ENCODE measurements at places on chromosomes 11 and 22.

GRCh38 chr11:125952559-125952958 is 6.7 kb downstream of the VSIG10L2 start:
- DNase-seq, result no peak

DNA sequence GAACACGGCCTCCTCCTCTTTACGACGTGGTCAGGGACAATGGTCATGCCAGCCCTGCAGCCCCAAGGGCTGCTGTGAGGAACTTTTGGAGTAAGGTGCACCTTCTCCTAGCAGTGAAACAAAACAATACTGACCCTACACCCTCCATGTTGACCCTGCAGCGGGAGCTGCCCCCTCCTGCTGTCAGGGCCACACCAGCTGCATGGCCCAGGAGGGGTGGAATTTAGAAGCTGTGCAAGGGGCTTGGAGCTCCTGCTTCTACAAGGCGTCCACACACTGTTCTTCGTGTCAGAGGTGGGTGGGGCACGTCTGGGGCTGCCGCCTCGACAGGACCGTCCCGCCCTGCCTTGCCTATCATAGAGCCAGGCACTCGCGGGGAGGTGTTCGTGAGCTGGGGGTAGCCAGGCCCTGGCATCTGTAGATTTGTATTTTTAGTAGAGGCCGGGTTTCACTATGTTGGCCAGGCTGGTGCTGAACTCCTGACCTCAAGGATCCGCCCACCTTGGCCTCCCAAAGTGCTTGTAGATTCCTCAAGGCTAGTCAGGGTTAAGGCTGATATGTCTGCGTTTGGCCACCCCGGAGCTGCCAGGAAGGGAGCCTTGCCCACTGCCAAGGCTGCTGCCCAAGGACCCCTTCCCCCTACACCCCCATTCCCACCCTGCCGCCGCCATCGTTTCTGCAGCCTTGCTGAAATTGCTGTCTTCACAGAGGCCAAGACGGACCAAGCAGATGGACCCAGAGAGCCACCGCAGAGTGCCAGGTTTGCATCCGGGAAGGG is 15.9 kb downstream of the INCENP start:
- DNase-seq, result no peak

- no peak for DNase-seq
Measured at GRCh38 chr11:23542189-23542588, 681.9 kb upstream of the CCDC179 start.

- no peak for DNase-seq
Measured at GRCh38 chr11:26951809-26952515, 42.0 kb upstream of the FIBIN start.

- DNase-seq, result no peak
Measured at GRCh38 chr11:28599656-28600055, 491.5 kb downstream of the METTL15 start.

DNA sequence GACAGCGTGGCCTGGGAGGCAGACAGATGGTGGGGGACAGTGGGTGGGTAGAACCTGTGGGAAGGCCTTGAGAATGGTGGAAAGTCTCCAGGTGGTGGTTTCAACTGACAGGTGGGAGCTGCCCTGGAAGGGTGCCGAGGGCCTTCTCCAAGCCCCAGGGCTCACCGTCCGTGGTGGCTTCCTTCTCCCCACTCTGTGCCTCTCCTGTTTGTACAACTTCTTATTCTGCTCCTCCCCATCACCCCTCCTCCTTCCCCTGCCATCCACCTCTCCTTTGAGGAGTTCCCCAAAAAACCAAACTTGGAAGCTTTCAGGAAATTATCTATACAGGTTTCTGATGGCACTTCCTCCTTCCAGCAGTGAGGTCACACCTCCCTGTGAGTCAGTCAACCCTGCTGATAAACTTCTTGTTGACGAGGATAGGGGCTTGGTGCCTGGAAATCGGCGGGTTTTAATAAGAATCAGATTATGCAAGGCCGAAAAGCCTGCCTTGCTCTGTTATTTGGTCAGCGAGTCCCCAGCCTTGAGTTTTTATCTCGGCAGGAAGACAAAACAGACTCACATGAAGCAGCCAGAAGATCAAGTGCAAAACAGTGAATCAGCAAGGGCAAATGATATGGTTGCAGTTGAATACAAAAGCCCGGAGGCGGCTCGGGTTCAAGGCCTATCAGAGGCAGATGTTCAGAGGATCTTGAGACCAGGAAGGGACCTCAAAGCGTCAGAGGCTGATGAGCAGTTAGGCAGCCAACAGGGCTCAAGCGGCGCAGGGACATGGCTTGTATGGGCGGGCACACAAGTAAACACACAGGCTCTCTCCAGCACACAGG is 9.5 kb upstream of the ST3GAL4 start:
- DNase-seq, result peak; percentile 17

- no peak for DNase-seq
Measured at GRCh38 chr22:39078329-39078728, 1.3 kb downstream of the APOBEC3G start.

DNA sequence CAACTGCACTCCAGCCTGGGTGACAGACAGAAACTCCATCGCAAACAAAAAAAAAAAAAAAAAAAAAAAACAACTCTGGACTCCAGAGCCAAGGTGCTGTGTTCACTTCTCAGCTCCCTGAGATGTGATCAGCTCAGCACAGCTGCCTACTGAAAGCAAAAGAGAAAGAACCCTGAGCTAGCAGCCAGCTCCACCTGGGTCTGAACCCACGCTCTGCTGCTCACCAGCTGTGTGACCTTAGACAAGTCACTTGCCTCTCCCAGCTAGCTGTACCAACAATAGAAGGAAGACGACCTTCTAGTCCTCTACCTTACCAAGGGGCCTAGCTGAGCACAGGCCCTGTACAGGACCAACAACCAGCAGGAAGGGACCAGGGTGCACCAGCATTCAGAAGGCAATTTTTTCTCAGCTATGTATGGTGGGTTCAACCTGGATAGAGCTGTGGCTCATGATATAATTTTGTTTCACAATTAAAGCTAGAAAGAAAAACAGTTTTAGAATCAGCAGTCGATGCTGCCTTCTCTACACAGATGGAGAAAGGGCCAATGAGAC is 3.8 kb downstream of the DGCR2 start:
- no peak for DNase-seq

- no peak for DNase-seq
Measured at GRCh38 chr11:5722622-5723021, 13.6 kb upstream of the OR56B1 start.

DNA sequence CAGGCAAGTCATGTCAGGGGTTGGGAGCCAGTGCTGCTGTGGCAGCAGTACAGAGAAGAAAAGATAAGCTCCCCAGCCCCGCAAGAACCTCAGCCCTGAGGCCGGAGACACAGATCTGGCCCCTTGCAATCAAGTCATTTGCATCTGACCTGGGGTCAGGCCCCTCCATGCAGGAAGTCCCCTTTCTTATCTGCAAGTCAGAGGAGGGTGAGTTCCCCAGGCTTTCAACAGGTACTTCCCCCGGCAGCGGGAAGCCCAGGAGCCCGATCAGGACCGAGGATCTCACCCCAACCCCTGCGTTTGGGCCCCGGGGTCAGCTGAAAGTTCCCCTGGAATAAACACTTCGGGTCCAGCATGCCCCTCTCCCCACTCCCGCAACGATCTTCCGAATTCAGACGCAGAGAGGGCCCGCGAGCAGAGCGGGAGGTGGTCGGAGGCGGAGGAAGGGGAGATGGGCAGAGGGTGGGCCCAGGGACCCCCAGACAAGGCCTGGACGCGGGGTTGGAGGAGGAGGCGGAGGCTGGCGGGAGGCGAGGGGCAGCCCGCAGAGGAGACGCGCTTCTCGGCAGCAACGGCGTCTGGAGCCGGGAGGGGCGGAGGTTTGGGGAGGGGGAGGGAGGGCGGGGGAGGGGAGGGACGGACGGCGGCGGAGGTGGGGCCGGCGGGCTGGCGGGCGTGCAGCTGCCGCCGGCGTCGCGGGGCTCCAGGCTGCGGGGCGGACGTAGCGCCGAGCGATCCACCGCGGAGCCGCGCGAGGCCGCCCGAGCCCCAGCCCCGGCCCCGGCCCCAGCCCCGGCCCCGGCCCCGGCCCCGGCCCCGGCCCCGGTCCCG is at the start of gene TSPAN18:
TSPAN18 (plus strand) TSS at position 680 of the 831 bp plus-strand sequence. CDS start 179,455 bp downstream, outside the sequence.
- DNase-seq, result peak; percentile 39

GRCh38 chr11:57364851-57365660 is 15.9 kb downstream of the PRG3 start:
- no peak for DNase-seq

DNA sequence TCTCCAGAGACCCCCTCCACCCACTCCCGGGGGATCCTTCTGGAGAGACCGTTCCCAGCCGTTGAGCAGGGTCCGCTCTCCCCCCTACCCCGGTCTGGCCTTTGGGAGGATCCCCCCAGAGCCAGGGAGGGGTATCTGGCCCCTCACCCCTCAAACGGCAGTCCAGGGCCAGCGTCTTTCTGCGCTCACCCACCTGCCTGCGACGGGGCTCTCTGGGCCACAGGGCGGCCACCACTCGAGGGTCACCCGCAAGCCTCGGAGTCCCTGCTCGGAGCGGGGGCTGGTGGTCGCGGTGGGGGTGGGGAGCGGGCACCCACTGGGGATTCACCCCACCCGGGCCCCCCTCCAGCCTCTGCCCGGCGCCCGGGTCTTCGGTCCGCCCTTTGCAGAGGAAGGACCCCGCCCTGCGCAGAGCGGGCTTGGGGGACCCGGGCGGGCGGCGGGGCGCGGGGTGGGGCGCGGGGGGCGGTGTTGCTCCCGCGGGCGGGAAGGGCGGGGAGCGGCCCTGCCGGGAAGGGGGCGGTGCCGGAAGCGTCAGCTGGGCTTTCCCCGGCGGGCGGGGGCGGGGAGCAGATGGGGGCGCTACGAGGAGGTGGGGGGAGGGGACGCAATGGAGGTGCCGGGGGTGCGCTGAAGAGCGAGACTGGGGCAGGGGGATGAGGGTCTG is 16.6 kb downstream of the CRELD2 start:
- peak; percentile 83 for DNase-seq

- no peak for DNase-seq
Measured at GRCh38 chr11:67413266-67413849, 2.1 kb upstream of the CARNS1 start.

- no peak for DNase-seq
Measured at GRCh38 chr11:79535606-79536005, 94.8 kb upstream of the TENM4 start.

GRCh38 chr11:33847251-33847650 is 44.6 kb downstream of the LMO2 start:
- DNase-seq, result no peak

GRCh38 chr11:130278745-130279144 is 36.0 kb downstream of the ZBTB44 start:
- DNase-seq, result no peak

- no peak for DNase-seq
Measured at GRCh38 chr11:47448566-47449427, at the start of gene RAPSN. RAPSN (minus strand) TSS chr11:47449136; CDS start chr11:47448964, 172 bp downstream.

DNA sequence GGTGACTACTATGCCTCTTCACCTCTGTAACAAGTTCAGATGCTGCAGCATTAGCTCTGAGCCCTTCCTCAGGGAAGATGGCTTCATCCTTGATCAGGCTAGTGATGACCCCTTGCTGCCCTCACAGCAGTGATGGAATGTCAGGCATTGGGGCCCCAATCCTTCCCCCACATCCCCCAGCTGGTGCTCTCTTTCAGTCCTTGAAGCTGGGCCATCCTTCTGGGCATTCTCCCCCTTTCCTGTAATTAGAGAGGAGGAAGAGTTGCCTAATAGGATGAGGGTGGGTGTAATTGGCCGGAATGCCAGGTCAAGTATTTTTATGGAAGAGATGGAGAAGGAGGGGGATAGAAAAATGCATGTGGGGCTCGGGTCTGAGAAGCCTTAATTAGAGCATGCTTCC is 62.6 kb downstream of the TRAF6 start:
- DNase-seq, result no peak

- DNase-seq, result no peak
Measured at GRCh38 chr11:25597696-25598095, 734.2 kb upstream of the ANO3 start.

GRCh38 chr11:1573903-1574237 is 1.8 kb upstream of the DUSP8 start:
- DNase-seq, result no peak

GRCh38 chr11:102831489-102832440 is 11.6 kb downstream of the MMP3 start:
- no peak for DNase-seq

DNA sequence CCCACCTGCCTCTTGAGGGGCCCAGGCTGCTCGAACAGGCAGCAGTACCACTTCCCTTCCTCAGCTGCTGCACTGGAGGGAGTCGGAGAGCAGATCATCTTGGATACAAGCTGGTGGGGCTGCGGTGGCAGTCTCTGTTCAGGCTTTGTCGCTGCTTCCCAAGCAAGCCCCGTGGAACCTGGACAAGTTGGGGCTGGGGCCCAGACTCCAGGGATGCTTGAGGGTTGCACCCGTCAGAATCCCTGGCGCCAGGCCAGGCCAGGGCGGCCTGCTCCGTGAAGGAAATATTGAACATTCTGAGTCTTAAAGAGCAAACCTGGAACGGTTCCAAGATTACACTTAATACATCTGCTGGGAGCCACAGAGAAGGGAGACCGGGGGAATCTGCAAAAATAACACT is 310.1 kb upstream of the SORL1-AS1 start:
- no peak for DNase-seq

DNA sequence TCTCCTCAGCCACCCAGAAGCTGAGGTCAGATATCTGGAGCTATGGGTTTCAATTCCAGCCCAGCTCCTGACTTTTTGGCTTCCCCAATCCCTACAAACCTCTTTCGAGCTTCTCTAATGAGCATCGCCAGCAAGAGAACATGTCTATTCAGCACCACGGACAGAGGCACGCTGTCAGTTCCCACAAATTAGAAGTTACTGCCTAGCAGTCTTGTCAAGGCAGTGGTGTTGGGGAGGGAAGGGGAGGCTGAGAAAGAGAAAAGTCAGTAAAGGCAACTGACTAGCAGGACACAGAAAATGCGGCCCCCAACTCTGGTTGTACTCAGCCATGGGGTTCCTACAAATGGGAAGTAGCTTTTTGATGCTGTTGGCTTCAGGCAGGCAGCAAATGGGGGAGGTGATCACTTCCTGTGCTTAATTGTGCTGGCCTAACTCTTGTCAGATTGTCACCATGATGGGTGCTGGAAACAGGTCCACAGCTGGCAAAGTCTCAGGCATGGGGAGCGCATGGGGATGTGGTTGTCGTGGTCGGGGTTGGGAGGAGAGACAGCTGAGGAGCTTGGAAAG is 205.9 kb downstream of the ST3GAL4 start:
- no peak for DNase-seq

DNA sequence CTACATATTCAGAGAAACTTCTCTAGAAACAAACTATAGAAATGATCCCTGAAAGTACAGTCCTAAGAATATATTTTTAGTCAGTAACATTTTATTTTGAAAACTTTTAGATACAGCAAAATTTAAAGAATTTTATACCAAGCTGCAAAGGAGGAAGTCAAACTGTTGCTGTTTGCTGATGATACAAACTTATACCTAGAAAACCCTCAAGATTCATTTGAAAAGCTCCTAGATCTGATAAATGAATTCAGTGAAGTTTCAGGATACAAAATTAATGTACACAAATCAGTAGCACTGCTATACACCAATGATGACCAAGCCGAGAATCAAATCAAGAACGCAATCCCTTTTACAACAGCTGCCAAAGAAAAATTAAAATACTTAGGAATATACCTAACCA is 10.1 kb downstream of the ZBTB44 start:
- no peak for DNase-seq

GRCh38 chr11:94560834-94561233 is 6.3 kb upstream of the PIWIL4 start:
- no peak for DNase-seq

- no peak for DNase-seq
Measured at GRCh38 chr11:68127714-68128681, 6.8 kb upstream of the CHKA start.
